Cerebellum (tissue), 4 donors: ENCODE measurements at places on chromosomes 6 and 20.

DNA sequence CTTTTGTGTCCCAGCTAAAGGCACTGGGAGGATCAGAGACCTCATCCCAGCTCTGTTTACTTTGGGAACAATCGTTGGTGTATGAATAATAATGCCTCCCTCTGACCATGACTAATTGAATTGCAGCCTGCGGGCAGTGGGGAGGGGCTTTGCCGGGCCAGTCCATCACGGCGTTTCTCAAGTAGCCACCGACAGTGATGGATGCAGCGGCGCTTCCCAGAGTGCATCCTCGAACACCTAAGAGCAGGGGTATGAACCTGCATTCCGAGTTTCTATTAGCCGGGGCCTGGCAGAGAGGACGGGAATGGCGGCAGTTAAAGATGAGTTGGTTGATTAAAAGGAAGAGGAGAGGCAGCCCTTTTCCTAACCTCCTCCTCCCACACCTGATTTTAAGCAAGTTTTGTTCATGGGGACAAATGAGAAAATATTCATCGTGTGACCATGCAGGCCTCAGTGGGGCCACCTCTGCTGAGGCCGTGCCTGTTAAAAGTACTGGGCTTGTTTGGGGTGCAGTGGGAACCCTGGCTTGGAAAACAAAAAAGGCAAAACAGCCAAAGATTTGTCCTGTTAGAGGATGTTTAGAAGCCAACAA lies 154.1 kb downstream of the FOXA2 start:
- DNase-seq: no peak

- no peak for DNase-seq
These were observed 128.7 kb downstream of the TBC1D32 start for GRCh38 chr6:121205569-121205968.

GRCh38 chr20:13220194-13220903 lies 725 bp upstream of the ISM1 start:
- DNase-seq: no peak

GRCh38 chr20:19256085-19256484 lies 43.6 kb downstream of the SLC24A3 start:
- no peak for DNase-seq

DNA sequence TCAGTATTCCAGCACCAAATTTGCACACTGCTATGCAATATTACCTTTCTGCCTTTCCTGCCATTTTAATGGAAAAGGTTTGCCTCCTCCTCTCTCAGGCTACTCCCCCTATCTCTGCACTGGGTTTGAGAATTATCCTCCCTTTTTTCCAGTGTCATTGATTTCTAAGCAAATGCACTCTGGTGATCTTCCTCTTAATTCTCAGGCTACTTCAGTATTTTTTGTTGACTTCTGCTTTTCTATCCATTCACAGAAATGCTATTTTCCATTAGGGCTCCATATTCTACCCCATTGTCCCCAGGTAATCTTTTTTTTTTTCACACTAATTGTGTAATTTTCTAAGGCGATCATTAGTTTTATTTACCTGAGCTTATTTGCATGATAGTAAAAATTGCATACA lies 144.0 kb downstream of the GJA1 start:
- DNase-seq: no peak

DNA sequence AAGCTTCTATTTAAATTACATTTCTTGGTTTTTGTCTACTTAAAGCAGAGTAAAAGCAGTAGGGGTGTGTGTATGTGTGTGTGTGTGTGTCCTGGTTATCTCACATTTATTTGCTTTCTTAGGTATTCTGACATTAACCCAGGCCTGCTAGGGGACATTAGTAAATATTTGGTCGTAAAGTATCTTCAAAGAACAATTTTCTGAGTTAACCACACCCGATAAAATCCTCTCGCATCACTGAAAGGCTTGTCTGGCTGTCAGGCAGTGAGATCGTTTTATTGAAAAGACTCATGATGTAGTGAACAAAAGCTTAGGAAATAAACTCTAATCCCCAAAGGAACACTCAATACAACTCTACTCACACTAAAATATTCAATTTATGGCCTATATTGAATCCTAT lies 77.9 kb downstream of the ZNF217 start:
- DNase-seq: no peak

- peak; percentile 97 for DNase-seq
These were observed at the start of gene ACSS2 for GRCh38 chr20:34876406-34877282. Gene ACSS2 (plus strand): TSS chr20:34876612. CDS start chr20:34876646, 34 bp downstream.

DNA sequence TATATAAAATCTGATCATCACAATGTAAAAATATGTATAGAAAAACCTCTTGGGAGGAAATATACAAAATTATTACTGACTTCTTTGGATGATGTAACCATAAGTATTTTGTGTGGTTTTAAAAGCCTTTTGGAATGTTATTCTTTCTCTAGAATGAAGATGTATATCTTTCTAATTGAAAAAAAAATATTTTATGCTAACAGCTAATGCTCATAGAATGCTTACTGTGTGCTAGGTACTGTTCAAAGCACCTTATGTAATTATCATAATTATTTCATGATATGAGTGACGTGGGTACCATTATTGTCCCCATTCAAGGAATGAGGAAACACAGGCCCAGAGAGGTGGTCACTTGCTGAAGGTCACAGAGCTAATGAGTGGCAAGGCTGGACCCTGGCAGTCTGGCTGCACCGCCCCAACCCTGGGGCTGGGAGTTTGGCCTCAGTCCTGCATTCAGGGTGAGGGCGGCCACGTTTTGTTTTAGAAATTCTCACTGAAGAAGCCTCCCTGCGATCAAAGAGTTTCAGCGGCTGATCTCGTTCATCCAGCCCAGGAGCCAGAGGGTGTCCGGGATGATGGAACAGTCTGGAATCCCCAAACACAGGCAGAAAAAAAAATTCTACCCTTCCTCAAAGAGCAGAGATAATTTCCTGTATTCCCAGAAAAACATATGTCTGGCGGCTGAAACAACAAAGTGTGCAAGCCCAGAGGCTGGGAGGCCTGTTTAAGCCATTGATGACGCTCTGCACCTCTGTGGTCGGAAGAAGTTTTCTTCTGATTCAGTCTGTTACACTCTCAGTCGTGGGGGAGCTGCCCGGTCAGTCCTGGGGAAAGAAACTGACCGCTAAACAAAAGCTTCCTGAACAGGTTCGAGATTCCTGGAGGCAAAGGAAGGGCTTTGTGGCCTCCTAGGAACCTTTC lies 37.3 kb downstream of the TFEB start:
- DNase-seq: no peak

DNA sequence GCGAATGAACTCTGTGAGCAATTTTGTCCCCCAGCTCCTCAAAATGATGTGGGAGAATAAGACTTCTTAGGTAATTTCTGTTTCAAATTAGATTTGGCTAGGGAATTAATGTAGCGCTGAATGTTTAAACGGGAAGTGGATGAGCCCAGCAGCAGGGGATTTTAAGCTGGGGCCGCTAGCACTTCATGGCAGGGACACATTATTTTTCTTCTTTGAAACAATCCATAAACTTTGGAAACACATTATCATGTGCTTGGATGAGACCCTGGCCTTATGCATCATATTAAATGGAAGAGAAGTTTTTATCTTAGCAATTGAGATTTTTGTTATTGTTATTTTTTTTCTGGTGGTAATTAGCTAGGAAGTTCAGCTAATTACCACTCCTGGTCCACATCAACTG lies 74.2 kb upstream of the FUCA2 start:
- DNase-seq: no peak

- DNase-seq: no peak
These were observed 16.1 kb upstream of the ROS1 start for GRCh38 chr6:117441824-117442264.

DNA sequence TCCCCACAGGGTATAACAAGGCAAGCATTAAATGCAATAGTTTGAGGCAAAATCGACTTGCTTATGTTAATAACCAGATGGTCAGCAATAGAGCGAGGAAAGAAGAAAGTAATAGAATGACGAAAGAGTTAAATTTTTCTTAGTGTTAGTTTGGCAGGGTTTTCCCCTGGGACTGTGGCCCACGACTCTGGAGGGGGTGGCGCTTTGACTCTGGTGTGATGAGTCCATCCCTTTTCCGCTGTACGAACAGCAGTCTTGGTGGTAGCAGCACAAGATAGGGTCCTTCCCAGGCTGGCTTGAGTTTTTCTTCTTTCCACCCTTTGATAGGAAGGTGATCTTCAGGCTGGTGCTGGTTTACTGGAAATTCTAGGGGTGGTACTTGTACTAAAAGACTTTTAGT lies 69.2 kb upstream of the GMDS start:
- no peak for DNase-seq

- no peak for DNase-seq
These were observed 1.8 kb downstream of the SPATA2 start for GRCh38 chr20:49913399-49914047.

DNA sequence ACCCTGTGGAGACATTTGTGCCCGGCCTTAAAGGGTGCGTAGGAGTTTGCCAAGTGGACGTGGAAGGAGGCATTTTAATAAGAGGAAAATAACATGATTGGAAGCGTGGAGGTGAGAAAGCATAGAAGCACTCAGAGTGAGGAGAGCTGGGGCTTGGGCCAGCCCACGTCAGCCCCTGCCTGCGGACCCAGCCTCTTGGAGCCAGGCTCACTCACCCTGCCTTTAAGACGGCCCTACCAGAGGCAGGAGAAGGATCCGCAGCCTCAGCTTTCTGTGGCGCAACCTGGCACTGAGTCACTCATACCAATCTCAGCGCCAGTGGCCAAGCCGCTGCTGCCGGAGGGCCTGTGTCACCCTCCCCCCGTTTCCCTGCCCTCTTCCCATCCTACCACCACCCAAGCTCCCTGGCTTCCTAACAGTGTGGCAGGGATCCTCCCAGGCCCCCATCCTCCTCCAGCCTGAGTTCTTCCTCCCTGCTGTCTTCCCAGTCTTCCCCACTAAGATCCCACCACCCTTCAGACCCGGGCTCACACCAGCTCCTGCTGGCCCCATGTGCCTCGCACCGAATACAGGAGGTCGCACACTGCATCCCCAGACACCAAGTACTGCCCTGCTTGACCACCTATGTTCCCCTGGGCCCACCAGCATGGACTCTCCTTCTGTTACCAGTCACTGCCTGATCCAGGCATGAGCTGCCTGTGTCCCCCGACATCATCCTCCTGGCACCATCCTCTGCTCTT lies 285.2 kb downstream of the UST start:
- no peak for DNase-seq

DNA sequence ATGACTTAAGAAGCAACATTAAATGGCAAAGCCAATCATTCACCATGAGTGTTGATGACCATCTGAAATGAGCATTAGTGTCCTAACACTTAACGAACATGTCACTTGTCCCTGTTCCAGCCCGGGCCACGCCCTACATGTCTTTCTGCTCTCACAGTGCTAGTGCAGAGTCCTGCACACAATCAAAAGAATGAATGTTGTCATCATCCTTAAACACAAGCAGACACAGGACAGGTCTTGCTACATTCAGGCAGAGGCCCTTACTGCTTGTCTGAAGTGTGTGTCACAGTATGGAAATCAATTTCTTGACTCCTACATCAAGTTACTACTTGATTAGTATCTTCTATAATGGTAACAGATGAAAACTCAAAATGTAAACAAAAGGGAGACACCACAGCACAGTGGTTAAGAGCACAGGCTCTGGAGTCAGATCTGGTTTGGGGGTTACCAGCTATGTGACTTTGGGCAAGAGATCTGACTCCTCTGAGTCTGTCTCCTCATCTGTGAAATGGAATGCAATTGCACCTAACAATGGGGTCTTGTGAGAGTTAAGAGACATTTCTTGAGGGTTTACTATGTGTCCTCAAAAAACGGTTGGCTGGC lies 17.4 kb downstream of the UBE2V1 start:
- DNase-seq: no peak

GRCh38 chr20:35243986-35244385 lies 17.5 kb downstream of the MMP24 start:
- no peak for DNase-seq

- DNase-seq: no peak
These were observed 3.4 kb downstream of the LY86 start for GRCh38 chr6:6591778-6592465.

- no peak for DNase-seq
These were observed 41.8 kb downstream of the SESN1 start for GRCh38 chr6:109052852-109053251.

GRCh38 chr6:29466241-29466640 lies 9.3 kb downstream of the OR2H1 start:
- DNase-seq: no peak

DNA sequence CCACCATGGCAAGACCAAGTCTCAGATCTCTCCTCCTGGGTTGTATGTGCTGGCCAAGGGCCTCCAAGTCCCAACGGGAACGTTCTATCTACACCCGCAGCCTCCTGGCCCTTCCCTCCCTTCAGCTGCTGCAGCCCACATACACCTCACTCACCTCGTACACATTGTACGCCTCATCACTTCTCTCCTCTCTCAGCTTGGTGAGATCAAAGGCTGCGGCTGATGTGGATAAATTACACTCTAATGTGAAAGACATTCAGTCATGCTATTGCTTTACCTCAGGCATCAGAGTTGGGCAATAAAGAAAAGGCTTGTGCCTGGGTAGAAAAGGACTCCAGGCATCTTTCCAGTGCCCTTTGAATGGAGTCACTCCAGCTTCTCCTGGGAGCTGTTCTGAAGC lies 135.3 kb upstream of the FOXQ1 start:
- DNase-seq: no peak

DNA sequence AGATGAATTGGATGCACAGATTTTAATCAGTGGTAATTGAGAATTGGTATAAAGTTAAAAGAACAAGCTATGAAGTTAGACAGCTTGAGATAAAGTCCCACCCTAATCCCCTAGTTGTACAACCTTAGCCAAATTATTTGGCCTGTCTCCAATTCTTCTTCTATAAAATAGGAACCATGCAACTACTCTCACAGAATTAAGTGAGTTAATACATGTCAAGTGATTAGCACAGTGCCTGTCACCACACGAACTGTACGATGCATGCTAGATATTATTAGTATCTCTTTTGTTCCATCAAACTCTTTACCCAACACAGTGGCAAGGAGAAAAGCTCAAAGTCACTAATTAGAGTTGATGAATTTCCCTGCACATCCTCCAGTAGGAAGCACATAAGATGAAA lies 44.7 kb downstream of the MBOAT1 start:
- no peak for DNase-seq

DNA sequence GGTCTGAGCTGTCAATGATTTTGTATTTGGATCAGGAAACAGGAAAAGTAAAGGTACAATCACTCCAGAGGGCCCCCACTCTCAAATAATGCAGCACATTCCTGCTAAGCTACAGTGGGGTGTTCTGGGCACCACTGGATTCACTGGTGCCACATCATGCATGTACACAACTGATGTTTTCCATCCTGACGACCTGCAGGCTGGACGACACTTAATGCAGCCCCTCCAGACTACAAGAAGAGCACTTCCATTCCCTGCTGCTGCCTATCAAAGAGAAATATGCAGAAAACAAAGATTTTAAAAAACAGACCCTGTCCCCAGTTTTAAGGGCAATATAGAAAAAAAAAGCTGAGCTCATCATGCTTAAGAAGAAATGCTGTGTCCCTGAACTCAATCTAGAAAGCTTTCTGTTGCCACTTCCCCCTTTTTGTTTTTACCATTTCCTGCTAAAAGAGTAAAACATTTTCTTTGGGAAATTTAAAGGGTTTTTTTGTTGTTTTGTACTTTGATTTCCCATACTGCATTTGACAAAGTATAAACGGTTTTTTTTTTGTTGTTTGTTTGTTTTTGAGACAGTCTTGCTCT lies 35.5 kb downstream of the ABHD12 start:
- no peak for DNase-seq

GRCh38 chr6:111013144-111013915 lies 31.5 kb downstream of the RPF2 start:
- no peak for DNase-seq

- no peak for DNase-seq
These were observed 57.5 kb upstream of the IL20RA start for GRCh38 chr6:137102050-137102848.

- DNase-seq: peak; percentile 40
These were observed 80.7 kb downstream of the CARMIL1 start for GRCh38 chr6:25359891-25360290.
